ENCODE measurements at places on chromosomes 1 and 21.

- no peak for DNase-seq
Measured at GRCh38 chr1:6025269-6026094, 20.2 kb upstream of the KCNAB2 start.

GRCh38 chr1:91790392-91790791 is 95.6 kb downstream of the TGFBR3 start:
- no peak for DNase-seq

- DNase-seq: no peak
Measured at GRCh38 chr21:46156678-46157077, 1.3 kb upstream of the FTCD start.

GRCh38 chr21:45293220-45293725 is 5.6 kb upstream of the POFUT2 start:
- no peak for DNase-seq

- DNase-seq: peak; percentile 61
Measured at GRCh38 chr1:147167365-147167764, 4.9 kb downstream of the PRKAB2 start.

DNA sequence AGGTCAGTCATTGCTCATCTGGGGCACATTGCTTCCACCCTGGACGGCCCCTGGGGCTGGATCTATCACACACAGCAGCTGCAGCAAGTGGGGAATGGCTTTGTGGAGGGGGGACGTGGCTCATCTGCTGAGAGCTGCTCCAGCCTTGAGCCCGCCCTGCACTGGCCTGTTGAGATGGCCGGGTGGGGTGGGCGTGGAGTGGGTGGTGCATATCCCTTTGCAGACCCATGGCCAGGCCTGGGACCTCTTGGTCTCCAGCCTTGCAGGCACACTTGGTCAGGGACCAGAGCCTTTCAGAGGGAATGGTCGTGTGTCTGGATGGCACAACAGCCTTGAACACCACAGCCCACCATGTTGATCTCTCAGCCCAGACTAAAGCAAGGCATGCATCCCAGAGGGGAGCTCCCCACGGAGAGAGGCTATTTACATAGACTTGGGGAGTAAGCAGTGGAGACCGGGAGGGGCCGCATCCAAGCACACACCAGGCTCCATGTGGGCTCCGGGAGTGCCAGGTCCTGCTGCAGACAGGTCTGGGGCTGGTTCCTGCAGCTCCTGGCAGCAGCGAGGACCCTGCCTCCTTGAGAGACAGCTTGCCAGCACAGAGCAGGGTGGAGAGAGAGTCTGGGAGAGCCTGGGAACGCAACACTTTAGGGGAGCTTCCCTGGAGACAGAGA is 52.8 kb upstream of the SELENON start:
- DNase-seq: no peak

Measured in HCT116 (cell line).